ENCODE measurements at places on chromosomes 6 and 20.

GRCh38 chr6:132476688-132477087 lies 36.2 kb downstream of the STX7 start:
- no peak for DNase-seq

DNA sequence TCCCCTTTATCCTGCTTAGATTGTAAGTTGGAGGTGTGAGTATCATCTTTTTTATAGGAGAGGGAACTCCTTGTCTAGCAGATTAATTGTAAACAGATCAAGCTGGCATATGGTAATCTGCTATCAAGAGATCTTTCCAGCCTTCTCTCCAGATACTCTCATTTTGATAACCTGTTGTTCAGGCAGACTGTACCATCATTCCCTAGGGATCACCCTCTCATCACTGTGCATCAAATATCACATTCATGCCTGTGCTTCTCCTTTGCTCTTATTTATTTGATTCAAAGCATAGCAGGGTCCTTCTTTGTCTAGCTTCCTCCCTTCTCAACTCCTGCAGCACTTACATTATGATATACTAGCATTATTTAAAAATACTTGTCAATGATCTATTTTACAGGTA lies 73.8 kb downstream of the LRRC1 start:
- no peak for DNase-seq

DNA sequence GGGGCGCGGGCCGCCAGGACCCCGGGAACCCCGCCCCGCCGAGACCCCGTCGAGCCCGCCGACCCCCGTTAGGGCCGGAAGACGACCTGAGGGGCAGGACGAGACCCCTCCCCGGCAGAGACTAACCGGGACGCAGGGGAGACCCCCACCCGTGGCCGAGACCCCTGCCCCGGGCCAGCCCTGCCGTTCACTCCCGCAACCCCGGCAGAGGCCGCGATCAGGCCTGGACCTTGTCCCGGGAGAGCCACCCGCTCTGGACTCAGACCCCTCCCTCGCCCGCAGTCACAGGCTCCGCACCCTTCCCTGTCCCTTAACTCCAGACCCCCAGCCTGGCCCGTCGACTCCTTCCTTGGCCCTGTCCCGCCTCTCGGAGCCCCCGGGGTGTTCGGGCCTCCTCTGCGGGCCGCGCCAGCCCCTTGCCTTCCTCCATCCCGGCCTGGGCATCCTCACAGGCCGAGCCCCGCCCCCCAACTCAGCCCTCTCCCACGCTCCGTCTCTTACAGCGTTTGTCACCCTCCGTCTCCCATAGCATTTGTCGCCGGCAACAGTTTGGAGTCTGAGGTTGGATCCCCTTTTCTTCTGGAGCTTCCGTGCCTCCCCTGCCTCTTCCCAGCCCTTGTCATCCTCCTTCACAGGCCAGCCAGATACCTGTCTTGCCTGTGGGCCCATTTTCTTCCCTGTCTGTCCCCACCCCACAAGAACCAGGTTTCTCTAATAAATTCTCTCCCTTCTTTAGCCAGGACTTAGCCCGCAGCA lies 569 bp downstream of the TCEA2 start:
- peak; percentile 61 for DNase-seq

- DNase-seq = no peak
These were observed 60.2 kb downstream of the TFAP2C start for GRCh38 chr20:56689318-56689717.

GRCh38 chr6:83155794-83156193 lies 37.3 kb downstream of the PGM3 start:
- DNase-seq = no peak

DNA sequence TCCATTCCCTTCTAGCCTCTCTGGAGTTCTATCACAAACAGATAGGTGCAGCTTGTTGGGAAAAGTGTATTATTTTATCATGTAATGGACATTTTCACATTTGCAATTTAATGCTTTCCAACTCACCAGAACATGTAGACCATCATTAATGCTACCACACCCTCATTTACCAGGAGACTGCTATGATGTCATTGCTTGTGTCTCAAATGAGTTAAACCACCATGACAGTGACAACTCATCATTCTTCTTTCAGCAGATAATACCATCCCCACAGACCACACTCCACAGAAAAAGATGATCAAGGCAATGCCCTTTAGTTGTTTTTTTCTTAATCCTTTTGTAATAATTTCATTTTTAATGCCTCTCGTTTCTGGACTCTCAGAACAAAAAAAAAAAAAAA lies 168.7 kb downstream of the AIG1 start:
- DNase-seq = no peak

DNA sequence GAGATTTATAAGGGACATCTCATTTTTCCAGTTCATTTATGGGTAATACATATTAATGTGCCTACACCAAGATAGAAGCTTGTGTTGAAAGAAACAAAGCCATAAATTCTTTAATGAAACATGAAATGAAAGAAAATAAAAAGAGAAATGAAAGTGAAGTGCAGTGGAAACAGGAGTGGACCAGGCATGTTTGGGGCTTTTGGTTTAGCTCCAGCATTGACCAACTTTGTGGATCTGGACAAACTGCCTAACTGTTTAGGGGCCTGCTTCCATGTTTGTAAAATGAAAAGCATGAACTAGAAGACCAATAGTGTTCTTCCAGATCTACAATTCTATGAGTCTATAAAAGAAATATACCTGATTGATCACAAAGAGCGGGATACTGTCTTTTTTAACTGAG lies 124.9 kb downstream of the GJA10 start:
- DNase-seq = no peak

- DNase-seq = no peak
These were observed at the start of gene CFB for GRCh38 chr6:31945507-31946369. Gene CFB, plus strand, starts transcription at chr6:31946095. Its CDS starts 127 bp downstream, at chr6:31946222.

DNA sequence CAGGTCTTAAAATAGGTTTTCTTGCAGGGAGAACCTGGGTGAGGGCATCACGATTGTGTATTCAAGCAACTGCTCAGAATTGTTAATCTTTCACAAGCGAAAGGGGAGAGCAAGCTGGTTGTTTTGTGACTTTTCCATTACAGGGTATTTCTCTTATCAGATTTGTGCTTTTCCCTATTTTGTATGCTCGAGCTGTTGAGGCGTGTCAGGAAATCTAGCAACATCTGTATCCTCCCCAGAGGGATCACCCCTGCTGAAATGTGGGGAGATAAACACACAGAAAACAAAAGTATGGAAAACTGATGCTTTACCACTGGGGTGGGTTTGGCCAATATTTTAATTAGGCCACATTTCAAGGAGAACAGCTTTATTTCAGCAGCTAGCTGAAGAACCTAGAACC lies 187.0 kb downstream of the DTNBP1 start:
- no peak for DNase-seq

GRCh38 chr6:144343701-144344428 lies 58.7 kb downstream of the UTRN start:
- peak; percentile 37 for DNase-seq

DNA sequence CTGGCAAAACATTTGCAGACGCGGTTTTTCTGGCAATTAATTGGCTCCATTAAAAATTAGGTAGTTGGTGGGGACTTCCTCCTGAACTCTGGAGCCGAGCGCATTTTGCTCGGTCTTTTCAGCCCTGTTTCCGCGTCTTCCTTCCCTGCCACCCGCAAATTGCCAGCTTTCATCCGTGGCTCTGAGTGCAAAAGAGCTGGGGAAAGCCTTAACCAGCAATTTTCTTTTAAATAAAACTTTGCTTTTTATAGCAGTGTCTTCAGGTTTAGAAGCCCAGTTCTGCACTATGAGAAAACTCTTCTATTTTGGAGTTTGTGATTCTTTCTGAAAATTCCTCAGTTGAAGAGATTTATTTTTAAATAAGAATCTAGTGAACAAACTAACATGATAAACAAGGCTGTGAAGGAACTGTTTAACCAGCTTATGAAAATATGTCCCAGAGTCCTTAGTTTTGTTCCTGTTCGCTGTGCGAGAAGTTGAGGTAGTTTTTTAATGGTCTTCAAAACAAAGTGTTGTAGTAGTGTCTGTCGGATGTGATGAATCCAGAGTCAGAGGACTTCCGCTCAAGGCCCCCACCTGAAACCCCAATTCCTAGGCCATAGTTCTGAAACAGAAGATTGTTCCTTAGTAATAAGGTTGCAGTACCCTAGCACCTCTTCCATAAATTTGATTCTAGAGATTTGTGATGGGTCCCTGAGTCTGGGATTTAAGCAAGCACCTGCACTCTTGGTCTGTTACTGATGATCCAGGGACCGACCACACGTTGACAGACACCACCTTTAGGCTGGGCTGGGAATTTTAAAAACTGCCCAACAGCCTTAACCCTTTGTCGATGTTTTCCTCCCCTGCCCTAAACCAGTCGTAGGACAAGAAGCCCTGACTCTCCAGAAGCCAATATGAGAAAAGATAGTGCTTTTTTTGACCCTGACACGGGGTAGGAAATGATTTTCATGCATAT lies 950 bp downstream of the KCTD20 start:
- DNase-seq = no peak

DNA sequence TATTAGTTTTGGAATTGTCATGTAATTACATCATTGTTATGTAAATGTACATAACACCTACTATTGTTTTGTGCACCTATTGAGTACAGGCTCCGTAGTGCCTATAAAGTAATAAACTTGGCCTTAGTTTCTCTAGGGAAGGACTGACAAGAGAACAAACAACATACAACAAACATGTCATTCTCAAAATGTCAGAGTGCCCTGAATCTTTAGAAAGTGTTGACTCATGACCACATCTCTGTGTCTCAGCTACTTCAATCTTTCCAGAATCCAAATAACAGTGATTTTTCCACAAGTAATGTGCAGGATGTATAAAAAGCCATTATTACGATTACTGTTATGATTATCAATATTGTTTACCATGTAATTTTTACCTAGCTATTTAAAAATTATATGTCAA lies 17.2 kb downstream of the LAMP5 start:
- no peak for DNase-seq
